ENCODE measurements at places on chromosomes 2 and 18.

DNA sequence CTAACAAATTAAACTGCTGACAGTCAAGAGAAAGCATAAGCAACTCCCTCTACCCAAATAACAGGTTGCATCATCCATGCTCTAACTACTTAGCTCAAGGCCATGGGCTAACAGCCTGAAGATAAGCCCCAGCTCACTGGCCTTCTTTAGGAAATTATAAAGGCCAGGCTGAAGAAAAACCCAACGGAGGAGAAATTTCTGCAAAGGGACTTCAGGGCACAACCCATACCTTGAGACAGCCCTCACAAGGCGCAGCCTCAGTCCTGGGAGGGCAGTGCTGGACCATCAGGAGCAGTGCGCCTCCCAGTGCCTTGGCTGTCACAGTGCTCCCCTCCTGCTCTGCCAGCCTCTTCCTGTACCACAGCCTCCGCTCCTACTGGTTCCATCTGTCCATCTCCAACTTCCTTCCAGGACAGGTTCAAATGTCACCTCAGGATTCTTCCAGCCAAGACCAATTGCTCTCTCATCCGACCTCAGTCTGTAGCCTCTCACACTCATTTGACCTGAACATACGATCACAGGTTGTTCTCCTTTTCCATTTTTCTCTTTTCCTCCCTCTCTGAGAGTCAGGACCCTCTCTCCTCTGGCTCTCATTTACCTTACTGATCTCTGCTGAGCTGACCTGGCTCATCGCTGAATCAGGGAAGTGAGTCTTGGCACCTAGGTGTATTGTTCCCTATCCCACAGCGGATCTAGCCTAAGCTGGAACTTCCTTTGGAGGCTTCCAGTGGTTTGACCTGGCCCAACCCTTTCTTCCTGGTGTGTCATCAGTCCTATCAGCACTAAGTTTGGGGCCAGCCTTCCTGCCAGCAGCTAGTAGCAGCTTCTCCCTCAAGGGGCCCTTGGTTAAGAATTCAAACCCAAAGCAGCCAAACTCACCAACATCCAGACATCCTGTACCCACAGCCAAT lies 1.9 kb downstream of the MCFD2 start:
- DNase-seq: no peak

DNA sequence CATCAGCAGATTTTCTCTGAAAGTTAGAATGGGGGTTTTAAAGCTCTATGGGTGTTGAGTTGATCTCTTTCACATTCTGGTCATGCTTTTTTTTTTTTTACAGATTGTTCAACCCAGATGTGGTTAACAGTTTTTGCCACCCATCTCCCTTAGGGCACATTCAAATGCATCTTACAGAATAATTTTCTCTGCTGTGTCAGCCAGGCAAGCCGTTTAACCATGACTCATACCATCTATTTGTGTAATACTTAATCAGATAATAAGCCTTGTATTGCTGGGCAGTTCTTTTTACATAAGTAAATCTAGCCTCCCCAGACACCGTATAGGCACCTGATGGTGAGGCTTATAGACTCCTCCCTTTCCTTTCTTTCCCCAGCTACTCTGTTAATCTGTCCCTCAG lies 62.0 kb downstream of the TGIF1 start:
- DNase-seq: peak; percentile 60

DNA sequence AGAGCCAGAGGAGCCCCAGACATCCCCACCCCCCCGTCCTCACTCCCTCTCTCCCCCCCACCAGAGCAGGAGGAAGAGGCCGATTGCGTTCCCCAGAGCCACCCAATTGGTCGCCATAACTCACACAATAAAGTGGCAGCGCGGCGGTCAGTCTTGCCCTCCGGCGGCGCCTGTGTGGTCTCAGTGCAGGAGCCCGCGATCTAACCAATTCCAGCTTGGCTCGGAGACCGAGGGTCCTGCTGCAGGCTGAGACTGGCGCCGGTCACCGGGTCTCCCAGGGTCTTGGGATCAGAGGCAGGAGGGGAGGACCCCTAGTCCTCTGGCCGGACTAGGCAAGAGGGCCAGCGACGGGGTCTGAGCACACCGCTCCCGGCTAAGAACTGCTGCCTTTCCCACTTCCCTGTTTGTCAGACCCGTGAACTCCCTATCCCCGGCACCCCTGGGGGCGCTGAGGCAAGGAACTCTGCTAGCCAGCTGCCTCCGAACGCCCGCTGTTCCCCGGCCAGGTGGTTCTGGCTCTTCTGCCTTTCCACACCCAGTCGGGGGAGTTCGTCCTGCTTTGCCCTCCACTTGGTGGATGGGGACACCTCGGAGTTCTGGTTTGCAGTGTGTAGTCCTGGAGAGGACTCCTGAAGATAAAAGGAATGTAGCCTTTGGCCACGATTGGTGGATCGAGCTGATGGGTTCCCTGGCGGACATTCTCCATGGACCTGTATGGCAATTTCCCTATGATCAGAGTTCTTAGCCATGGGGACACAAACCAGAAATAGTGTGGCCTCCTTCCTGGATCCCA lies 1.0 kb upstream of the HOXD12 start:
- DNase-seq: no peak

DNA sequence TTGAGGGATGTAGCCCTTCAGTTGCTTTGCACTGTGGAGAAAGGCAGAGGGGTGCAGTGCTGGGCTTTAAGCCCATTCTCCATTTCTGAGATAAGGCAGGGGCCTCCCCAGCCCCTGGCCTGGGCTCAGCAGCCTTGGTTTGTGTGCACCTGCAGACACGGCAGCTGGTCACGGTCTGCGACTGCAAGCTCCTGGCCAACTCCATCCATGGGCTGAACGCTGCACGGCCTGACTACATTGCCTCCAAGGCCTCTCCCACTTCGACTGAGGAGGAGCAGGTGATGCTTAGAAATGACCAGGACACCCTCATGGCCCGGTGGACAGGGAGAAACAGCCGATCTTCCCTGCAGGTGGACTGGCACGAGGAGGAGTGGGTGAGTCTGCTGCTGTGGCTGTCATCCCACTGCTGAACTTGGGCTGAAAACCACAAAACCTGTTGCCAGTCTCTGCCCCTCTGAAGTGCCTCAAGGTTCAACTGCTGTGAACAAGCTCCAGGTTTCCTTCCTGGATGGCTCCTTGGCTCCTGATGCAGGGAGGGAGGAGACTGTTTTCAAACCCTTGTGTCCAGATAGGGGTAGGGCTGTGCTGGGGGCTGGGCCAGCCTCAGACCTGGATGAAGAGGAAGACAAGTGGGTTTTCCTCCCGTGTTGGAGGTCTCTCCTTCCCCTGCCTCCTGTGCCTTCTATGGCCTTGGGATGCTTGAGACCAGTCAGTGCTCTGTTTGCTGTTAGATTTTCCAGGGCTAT lies 54.0 kb downstream of the COA5 start:
- DNase-seq: no peak

GRCh38 chr2:20033322-20033721 lies 18.1 kb downstream of the LAPTM4A start:
- no peak for DNase-seq

DNA sequence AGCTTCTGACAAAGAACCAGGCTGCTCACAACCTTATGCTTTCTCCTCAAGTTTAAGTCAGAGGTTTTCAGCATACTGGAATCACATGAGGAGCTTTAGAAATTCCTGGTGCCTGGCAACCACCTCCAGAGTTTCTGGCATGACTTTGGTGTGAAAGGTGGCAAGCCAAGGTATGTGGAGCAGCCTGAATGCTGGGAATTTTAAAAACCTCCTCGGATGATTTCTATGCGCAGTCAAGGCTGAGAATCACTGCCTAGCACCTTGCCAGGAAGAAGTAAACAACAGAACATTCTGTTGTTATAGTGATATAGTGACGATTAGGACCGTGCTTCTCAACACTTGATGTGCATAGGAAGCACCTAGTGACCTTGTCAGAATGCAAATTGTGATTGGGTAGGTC lies 11.7 kb downstream of the CCBE1 start:
- no peak for DNase-seq

DNA sequence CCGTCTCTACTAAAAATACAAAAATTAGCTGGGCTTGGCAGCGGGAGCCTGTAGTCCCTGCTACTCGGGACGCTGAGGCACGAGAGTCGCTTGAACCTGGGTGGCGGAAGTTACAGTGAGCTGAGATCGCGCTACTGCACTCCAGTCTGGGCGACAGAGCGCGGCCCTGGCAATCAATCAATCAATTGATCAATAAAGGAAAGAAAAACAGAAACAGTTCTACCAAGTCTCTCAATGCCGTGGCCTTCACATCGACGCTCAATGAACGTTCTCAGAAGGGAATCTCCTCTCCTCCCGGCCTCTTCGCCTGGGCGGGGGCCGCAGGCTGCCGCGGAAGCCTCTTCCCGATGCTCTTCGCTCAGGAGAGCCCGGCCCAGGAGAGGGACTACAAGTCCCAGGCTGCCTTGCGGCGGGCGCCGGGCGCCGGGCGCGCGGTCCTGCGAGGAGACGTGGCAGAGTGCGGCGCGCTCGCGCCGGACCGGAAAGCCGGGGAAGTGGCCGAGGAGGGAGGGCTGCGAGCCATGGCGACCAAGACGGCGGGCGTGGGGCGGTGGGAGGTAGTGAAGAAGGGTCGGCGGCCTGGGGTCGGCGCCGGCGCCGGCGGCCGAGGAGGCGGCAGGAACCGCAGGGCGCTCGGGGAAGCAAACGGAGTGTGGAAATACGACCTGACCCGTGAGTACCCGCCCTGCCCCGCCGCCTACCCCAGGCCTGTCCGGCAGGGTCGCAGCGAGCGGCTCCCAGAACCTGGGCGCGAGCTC lies at the start of gene TMEM214:
Gene TMEM214 (plus strand): TSS at position 471 of the 758 bp plus-strand sequence. CDS start 51 bp downstream, at position 522.
- peak; percentile 1 for DNase-seq

GRCh38 chr2:189454009-189454408 lies 12.7 kb downstream of the WDR75 start:
- no peak for DNase-seq

DNA sequence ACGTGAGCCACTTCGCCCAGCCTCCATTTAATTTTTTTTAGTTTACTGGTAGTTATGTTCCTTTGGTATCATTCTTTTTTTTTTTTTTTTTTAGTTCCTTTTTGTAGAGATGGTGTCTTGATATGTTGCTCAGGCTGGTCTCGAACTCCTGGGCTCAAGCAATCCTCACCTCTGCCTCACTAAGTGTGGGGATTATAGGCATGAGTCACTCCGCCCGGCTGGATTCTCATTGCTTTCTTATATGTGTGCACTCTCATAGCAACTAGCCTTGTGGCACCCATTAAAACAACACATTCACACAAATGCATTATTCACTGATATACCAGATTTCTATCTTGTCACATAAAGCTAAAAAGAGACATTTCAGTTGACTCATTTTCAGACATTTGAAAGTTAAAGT lies 4.2 kb downstream of the TTC27 start:
- no peak for DNase-seq

GRCh38 chr2:237254369-237254861 lies 159.5 kb downstream of the COL6A3 start:
- DNase-seq: no peak

All from NCI-H1436 treated with DMSO at 0.1 percent for 48 hours (cell line).